Activated naive CD4-positive, alpha-beta T cell treated with anti-CD3 and anti-CD28 coated beads, Interleukin-2, amount 10 ng/mL, durations not matched to agents 5 hours and 36 hours (primary cell): ENCODE measurements at places on chromosomes 5 and 9. TPM values are rescaled to one million over a fixed set of nuclear protein-coding genes. Genes with fewer than 3 reads are reported as not detected.

The DMRT2 gene
- 0.19 TPM for total RNA-seq

The IFNK gene
- not detected for total RNA-seq

The HTR1A gene
- total RNA-seq = not detected

The GARNL3 gene
- 1.5 TPM for total RNA-seq

The PCDHB13 gene
- not detected for total RNA-seq

The RNF180 gene
- total RNA-seq = not detected

The RBM18 gene
- total RNA-seq = 21.5 TPM

The PTGDS gene
- 17.8 TPM for total RNA-seq

The GPX8 gene
- total RNA-seq = not detected

The JAKMIP2 gene
- total RNA-seq = 0.35 TPM

The FAM13B gene
- 33.9 TPM for total RNA-seq

The RGMB gene
- total RNA-seq = 2.2 TPM

The S100Z gene
- 3.2 TPM for total RNA-seq

The PCDHA6 gene
- total RNA-seq = not detected

The CCL27 gene
- total RNA-seq = not detected

The SPATA6L gene
- 0.33 TPM for total RNA-seq

The TMEFF1 gene
- total RNA-seq = not detected

The CCL21 gene
- not detected for total RNA-seq

The IL5 gene
- 1.5 TPM for total RNA-seq

The RPL12 gene
- total RNA-seq = 1,831 TPM

The KIF12 gene
- not detected for total RNA-seq

The MARVELD2 gene
- total RNA-seq = 0.46 TPM

The CDX1 gene
- total RNA-seq = not detected

The TEX48 gene
- not detected for total RNA-seq

The MCTP1 gene
- not detected for total RNA-seq

The SHOC1 gene
- not detected for total RNA-seq

The LCP2 gene
- total RNA-seq = 316 TPM

The MAMDC4 gene
- total RNA-seq = 13.4 TPM

The SCAI gene
- total RNA-seq = 10.9 TPM

The PDCD1LG2 gene
- 1.0 TPM for total RNA-seq

The GDF9 gene
- 0.50 TPM for total RNA-seq

The RUSC2 gene
- total RNA-seq = 3.2 TPM

The DMRT3 gene
- total RNA-seq = not detected

The RETREG1 gene
- 48.6 TPM for total RNA-seq

The PCDHGA12 gene
- total RNA-seq = not detected

The SHISAL2B gene
- not detected for total RNA-seq

The TUSC1 gene
- 0.10 TPM for total RNA-seq

The FAM200C gene
- 0.55 TPM for total RNA-seq

The NR5A1 gene
- not detected for total RNA-seq

The C5orf58 gene
- total RNA-seq = not detected
